ENCODE measurements at places on chromosomes 1 and 21.

- no peak for DNase-seq
These were observed 94.4 kb downstream of the BARHL2 start for GRCh38 chr1:90622666-90623065.

- no peak for DNase-seq
These were observed 155.8 kb downstream of the NTMT2 start for GRCh38 chr1:170301596-170301995.

DNA sequence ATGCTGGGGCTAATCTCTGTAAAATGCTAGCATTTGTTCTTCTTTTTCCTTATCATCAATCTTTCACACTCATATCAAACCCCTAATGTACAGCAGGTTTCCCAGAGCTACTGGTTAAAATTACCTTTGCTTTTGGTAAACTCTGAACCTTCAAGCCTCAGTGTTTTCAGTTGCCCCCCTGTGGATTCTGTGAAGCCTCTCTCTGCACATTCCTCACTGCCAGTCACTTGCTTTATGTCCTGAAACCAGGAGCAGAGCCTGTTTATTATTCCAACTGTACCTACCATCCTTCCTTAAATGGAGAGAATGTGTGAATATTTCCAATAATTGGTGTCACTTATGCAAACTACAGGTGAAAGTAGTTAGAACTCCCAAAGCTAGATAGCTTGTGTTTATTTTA, 134.2 kb downstream of the NEK7 start:
- DNase-seq = no peak

- no peak for DNase-seq
These were observed 23.1 kb upstream of the C1orf198 start for GRCh38 chr1:230891413-230891812.

- no peak for DNase-seq
These were observed 44.5 kb downstream of the B3GALT5 start for GRCh38 chr21:39657091-39657689.

DNA sequence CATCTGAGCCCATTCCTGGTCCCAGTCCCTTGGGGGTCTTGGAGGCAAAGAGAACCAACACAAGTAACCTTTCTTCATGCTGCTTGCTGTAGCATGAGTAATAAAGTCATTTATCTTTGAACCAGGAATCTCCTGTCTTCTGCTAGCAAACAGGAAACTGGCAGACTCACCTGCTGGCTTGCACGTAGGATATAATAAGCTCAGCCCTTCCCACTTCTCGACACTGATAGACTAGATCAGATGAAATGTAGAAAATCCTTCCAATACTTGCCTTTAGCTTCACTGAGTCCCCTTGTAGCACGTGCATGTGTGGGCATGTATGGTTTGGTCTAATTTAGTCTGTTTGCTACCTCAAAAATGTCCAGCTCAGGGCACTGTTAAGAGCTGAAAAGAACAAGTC, 6.5 kb upstream of the TFF2 start:
- no peak for DNase-seq

DNA sequence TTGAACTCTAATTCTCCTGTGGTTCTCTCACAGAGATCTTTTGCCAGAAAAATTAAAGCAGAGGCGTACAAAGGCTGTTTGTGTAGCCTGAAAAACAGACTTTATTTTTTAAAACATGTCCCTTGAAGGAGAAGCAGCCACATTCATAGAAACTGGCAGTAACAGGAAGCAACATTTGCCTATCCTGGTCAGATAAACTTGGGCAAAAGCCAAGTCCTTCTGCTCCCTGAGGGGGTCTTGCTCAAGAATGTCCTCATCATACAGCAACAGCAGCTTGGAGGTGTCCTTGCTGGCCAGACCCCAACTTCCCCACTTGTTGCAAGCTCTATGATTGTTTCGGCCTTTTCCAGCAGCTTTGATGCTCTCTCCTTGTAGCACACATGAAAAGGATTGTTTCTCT, 36.3 kb downstream of the MSTO1 start:
- no peak for DNase-seq

DNA sequence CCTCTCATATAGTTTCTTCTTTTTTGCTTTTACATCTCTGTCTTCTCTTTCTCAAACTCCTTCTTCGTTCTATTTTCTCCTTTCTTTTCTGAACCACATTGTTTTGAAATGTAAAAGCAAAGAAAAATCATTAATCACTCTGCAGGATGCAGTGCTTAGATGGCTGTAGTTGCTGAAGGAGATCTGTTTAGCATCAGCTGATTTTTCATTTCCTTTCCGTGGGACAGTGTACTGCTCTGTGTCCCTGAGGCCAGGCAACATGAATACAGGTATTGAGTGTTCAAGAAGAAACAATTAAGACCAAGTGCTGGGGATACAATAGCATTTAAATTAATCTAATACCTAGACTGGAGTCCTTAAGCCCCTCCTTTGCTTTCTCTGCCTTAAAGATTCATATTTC, 257.2 kb upstream of the SPAG17 start:
- DNase-seq = no peak

GRCh38 chr1:2543543-2544092, 12.6 kb upstream of the TNFRSF14 start:
- DNase-seq = no peak

- no peak for DNase-seq
These were observed 8.0 kb downstream of the C1orf35 start for GRCh38 chr1:228095161-228095560.

DNA sequence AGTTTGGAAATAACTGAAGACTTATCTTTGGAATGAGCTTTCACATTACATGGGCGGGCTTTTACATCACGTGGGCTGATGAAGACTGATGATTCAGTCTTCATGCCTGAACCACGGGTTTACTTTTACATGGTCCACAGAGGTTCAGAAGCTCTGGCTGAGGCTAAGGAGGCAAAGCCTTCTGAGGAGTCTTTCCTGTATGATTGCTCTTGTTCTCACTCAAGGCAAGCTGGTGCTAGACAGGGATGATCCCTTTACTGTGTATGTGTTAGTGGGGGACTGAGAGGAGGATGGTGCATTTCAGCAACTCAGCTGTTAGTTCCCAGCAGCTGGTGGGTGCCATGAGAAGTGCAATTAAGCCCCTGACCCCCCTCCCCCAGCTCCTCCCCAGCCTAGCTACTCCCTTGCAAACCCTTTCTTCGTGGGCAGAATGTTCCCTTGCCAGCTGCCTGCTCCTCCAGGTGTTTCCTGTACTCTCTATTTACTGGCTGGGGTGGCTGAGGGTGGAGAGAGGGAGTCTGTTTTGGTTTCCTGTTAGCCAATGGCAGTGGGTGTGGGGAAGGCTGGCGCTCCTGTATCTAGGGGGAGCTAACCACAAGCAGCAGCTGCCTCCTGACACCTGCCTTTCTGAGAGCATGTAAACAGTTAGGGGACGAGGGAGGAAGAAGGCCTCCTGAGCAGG, 15.4 kb downstream of the BTG2 start:
- DNase-seq = no peak

DNA sequence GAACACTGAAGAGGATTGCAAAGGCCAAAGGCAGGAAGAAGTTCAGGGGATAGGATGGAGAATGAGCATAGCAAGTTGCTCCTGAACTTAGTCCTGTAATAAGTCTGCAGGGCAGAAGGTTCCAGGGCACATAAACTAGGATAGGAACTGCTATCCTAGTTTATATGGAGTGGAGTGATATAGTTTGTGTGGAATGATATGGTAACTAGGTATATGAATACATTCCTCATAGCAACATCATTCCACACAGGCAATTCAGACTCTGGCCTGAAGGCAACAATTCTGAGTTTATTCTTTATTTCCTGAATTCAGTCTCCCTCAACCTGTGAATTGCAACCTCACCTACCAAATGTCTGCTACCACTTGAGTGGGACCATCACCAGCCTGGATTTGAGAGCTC, 154.9 kb upstream of the GREM2 start:
- no peak for DNase-seq

GRCh38 chr1:181314959-181315358, 168.4 kb upstream of the CACNA1E start:
- no peak for DNase-seq

DNA sequence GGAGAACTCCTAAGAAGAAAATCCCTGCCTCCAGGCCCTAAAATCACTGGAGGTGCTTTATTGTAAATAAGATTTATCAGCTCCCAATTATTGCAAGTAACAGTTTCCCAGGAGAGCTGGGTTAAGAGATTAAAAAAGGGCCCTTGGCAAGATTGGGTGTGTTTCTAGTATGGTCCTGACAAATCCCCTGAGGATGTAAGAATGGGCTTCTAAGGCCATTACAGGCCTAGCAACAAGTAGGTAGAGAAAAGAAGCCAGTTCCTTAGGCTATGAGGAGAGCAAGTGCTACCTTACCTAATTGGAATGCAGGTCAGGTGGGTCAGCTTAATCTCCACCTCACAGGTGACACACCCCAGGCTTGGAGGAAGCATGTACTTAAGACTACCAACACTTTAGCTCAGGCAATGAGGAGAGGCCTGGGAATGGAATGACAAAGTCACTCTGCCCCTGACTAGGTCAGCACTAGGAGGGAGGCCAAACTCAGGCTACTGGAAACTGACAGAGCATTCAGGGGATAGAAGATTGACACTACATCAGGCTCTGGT, 6.8 kb upstream of the OTUD7B start:
- no peak for DNase-seq

GRCh38 chr1:193558491-193559028, 372.1 kb upstream of the B3GALT2 start:
- DNase-seq = no peak

DNA sequence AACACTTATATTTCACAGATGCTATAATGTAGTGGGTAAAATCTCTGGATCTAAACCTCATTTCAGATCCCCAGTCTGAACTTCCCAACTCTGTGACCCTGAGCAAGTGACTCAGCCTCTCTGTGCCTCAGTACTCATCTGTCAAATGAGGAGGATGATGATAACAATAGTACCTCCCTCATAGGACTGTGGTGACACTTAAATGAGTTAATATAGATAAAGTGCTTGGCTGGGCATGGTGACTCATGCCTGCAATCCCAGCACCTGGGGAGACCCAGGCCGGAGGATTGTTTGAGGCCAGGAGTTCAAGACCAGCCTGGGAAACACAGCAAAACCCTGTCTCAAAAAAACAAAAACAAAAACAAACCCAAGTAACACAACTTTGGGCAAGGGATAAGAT, 4.7 kb upstream of the ECE1 start:
- DNase-seq = peak; percentile 45

GRCh38 chr1:202835548-202836072, 24.9 kb downstream of the PCAT6 start:
- no peak for DNase-seq

Measured in stimulated activated CD4-positive, alpha-beta T cell treated with anti-CD3 and anti-CD28 coated beads, Interleukin-2, amount 100 ng/mL, for 48 hours (primary cell).